DND-41 (cell line): ENCODE measurements at places on chromosomes 11 and 22.

GRCh38 chr11:116499396-116500003, 273.3 kb downstream of the BUD13 start:
- DNase-seq, result peak; percentile 62

GRCh38 chr11:80502511-80502910, 1061.7 kb upstream of the TENM4 start:
- DNase-seq, result no peak

DNA sequence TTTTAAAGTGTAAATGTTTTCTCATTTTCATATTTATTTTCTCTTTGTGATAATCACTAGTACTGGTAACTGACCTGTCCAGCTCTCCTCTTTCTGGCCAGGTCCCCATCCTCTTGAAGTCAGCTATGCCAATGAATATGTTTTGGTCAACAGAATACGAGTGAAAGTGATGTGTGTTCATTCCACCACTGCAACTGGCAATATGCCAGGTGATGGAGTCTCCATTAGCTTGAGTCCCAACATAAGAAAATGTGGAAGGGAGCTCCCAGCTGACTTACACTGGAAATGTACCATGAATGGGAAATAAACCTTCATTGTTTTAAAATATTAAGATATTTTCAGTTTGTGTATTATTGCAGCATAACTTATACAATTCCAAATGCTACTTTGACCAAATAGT, 75.8 kb downstream of the CCDC34 start:
- no peak for DNase-seq

DNA sequence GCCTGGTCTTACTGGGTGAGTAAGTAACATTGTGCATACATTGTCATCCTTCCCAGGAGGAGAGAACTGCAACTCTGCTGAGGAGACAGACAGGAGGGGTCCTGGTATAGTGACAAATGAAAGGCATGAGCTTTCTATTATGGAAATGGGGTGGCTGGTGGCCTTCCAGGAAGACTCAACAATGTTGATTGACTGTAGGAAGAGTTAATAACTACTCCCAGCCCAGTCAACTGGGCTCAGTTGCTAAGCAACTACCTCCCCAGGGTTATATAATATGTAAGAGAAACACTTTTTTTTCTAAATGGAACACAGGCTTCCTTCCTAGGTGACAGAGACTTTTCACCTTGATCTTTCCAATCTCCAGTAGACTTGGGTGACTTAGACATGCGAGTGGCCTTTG, 28.2 kb downstream of the SEZ6L start:
- no peak for DNase-seq

DNA sequence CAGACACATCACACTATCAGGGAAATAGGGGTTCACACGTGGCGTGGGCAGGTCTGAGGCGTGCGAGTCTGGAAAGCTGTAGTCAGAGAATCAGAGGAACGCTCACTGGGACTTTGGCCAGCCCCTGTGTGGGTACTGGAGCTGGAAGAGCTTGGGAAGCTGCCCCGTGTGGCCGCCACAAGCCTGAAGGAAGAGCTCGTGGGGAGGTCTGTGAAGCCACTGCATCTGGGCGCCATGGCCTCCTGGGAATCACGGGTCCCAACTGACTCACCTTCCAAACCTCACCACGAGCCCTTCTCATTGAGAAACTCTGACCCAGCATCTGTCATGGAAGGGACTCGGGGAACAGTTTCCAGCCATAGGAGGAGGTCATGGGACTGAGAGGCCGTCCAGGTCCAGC, 5.9 kb upstream of the MRGPRF start:
- DNase-seq, result no peak

DNA sequence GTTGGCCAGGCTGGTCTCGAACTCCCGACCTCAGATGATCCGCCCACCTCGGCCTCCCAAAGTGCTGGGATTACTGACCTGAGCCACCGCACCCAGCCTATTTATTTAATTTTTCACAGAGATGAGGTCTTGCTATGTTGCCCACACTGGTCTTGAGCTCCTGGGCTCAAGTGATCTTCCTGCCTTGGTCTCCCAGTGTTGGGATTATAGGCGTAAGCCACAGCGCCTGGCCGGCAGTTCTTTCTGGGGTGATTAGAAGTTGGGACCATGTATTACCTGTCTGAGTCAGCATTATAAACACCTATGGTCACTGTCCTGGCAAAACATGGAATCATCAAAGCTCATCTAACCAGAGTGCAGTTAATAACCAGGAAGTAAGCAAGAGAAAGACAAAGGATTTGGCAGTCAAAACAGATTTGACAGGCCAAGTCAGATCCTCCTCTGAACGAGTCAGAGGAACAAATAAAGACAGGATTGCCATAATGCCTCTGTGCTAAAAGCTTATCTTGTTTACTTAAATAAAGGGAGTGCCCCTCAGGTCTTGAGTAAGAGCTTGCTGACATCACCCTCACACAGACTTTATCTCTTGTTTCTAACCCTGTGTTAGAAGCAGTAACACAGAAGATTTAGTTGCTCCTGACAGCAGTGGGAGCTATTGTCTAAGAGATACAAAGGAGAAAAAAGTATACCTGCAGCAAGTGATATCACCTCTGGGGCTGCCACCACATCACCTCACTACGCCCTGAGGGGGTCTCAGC, 3.7 kb downstream of the SERPIND1 start:
- no peak for DNase-seq

GRCh38 chr11:79049741-79050179, 391.1 kb downstream of the TENM4 start:
- no peak for DNase-seq

DNA sequence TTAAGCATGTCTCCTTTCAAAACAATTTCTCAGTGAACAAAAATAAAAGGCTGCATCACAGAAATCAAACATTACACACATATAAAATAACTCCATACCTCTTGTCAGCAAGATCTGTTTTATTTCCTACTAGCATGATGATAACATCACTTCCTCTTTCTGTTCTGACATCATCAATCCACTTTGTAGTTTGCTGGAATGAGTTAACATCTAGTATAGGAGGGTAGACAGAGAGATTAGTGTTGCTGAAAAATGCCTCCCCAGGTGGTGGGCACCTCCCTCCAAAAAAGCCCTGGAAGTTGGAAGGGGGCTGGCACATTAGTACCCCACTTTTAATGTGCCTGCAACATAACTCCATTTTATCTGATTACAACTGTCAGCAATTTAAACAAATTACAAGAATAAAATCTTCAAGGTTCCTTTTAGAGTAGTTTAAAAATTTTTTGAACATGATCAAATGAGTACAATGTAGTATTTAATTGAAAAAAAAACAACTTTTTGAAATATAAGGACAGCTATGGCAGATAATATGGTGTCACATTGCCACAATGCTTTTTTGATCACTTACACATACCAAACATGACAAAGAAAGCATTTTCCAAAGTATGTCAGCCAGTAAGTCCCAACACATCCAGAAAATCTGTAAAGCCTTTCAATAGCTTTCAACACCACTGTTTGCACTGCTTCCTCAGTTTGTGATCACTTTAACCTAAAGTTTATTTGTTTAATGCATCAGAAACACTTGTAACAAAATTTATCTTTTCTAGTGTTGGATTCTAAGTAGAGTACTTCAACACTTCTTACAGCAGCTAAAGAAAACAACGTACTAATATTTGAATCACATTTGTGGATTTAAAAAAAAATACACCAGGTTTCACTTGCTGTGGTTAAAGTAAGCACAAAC, 44.5 kb downstream of the RAB6A start:
- no peak for DNase-seq

DNA sequence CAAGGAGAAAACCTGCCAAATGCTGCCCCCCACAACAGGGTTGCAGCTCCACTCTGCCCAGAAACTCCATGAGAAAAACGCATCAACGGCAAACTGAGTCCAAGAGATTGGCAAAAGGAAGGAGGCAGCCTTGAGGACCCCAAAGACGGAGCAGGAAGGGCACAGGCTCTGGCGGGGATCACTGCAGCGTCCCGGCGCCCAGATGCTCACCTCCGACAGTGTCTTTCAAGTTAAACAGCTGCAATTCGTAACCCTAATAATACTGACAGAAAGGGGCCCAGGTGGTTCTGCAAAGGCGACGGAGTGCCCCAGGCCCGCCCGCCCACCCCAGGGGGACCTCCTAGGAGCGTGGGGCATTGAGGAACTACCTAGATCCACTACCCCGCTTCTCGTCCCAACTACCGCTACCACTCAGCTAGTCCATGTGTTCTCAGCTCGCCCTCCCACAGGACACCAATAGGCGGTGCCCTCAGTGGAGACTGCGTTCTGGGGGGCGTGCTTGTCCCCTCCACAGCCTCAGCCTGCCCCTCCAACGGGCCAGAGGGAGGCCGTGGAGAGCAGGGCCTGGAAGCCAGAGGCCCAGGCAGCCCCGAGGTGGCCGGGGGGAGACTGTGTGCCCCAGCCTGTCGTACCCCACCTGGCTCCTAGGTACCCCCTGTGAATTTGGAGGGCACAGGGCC, 127.4 kb downstream of the PHF21B start:
- DNase-seq, result no peak

DNA sequence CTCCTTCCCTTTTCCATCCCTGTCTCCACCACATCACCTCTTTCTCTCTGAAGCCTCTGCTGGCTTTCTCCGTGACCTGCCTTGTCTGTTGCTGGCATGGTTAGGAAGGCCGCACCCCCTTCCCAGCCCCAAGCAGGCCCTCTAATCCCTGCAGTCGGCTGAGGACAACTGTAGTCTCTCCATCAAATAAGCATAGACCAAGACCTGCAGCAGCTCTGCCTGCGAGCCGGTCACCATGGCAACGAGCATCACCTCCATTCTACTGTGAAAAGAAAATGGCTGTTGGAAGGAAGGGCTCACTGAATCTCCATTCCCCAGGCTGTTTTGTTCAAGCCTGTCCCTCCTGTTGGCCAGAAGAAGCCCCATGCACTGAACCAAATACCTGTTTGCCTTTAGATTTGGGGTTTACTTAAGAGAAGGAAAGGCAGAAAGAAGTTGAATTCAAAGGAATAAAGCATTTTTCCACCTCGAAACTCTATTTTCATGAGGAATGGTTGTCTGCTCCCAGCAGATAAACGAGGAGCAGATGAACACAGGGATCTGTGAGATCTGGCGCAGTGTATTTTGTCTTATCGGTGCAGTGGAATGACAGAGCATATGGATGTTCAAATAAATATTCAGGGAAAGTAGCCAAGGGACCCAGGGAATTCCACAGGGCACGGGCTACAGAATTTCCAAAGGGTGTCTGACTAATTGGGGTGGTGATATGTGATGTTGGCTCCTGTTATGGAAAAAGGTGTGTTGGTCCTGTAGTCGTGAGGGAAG, 113.1 kb upstream of the TTC12 start:
- no peak for DNase-seq

DNA sequence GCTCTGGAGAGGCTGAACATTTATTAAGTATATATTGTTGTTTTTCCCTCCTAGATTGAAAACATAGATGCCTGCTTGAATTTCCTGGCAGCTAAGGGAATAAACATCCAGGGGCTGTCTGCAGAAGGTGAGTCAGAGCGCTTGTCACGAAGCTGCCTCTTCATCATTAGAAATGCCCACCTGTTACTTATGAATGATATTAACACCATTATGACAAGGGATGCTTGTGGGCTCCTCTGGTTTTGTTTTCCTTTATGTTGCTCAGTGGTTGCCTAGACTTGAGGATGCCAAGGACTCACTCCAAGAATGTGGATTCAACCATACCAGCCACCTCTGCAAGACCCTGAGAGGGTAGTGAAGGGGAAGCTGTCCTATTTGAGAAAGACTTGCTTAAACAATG, 156.2 kb downstream of the NAV2 start:
- no peak for DNase-seq

DNA sequence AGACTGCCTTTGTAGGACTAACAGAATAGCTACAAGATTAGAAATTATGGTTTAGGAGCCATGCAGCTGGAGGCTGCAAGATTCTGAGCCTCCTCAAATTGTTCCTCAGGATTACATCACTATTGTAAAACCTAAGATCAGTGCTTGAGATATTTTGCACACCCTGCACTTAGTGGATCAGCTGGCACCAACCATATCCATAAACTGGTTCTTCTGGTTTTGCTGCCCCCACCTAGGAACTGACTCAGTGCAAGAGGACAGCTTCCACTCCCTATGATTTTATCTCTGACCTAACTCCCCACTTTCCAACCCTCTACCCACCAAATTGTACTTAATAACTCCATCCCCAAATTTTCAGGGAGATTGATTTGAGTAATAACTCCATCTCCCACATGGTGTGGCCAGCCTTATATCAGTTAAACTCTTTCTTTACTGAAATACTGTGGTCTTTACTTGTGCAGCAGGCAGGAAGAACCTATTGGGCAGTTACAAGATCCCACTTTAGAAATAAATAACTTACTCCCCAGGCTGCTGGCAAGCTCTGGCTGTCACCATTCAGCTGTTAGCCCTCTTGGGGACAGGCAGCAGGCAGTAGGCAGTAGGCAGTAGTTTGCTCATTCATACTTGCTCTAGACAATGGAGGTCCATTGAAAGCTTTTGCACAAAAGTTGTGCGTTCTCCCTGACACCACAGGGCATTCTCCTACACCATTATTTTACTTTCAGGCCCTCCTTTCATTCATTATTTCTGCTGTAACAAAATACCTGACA, 119.0 kb downstream of the SLC17A6 start:
- DNase-seq, result no peak

DNA sequence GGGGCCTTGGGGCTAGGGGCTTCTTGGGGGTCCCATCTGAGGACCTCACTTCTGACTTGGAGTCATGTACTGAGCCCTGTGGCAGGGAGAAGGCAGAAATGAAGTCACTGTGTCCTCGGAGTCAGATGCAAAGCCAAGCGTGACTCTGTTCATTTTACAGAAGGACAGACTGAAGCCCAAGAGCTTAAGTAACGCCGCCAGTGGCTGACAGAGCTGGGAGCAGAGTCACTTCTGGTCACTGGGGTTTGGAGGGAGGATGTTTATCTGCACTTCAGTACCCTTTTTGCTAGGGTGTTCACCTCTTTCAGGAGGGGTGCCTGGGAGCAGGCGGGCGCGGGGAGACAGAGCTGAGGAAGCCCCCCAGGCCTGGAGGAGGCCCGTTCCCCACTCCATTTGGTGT, 10.7 kb downstream of the CD6 start:
- no peak for DNase-seq

DNA sequence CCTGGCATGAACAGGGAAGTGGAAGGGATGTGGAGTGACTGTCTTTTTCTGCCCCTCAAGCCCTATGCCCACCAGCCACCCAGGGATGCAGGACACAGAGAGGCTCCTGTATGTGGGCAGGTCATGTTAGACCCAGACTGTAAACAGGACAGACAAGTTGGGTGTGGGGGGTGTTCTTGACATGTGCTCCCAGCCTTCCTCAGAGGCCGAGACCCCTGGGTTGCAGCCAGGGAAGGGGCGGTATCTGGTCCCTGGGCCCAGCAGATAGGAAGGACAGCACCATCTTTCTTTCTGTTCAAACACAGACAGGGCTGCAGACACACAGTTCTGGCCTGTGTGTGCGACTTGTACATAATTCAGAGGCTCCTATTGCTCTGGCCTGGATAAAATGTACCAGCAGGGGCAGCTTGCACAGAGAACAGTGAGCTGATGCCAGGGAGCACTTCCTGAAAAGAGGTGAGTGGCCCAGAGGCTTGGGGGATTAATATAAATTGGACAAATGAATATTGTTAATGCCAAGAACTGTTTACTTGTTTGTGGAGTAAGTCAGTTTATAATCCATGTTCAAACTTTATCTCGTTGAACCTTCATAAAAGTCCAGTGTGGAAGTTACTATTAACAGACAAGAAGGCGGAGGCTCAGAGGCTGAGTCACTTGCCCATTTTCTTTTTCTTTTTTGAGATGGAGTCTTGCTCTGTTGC, 16.6 kb downstream of the GDPD5 start:
- no peak for DNase-seq

GRCh38 chr22:23156286-23156685, 11.0 kb downstream of the RAB36 start:
- DNase-seq, result no peak
